MG63 (cell line): ENCODE measurements at places on chromosomes 5 and 9. TPM values are rescaled to one million over a fixed set of nuclear protein-coding genes. Genes with fewer than 3 reads are reported as not detected.

GRCh38 chr5:63963926-63964325 is 1.7 kb upstream of the HTR1A start:
- no peak for DNase-seq

CNTNAP3B gene
- 12.2 and 15.7 TPM in 2 replicates for total RNA-seq

GRCh38 chr5:14587150-14587549 is 5.6 kb downstream of the OTULINL start:
- DNase-seq, result no peak

DNA sequence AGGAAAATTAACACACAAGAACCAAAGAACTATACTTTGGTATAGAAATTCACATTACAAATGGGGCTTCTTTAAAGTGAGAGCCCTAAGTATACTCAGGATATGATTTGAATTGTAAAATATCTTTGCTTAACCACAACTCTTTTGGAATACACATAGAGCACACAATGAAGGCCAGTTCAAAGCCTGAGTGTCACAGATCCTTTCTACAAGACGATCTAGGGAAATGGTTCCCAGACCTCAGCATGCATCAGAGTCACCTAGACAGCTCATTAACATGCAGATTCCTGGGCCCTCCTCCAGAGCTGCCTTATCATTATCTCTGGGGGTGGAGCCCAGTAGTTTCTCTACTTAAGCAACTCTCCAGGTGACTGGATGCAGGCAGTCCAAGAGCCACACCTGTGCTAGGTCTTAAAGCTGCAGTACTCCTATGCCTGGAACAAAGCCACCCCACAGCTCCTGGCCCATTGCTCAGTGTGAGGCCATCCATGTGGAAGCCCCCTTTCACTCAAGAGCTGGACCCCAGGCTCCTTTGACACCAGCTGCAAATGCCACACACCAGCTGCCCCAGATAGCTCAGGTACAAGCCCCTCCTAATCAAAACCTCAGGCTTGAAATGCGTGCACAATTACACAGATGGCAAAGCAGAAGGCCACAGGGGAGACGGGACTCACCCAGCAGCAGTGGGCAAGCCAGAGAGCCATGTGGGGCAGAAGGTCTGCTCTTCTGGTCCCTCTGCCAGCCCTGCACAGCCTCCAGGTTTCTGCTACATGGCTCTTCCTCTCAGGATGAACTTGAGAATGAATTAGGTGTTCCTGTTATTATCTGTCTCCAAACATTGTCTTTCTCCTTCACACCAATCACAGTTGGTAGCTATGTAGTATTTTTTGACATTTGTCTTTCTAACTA is 106.1 kb downstream of the SH3TC2 start:
- DNase-seq, result no peak
